Stomach (tissue), 19 donors: ENCODE measurements at places on chromosomes 6 and 20. TPM values are rescaled to one million over a fixed set of nuclear protein-coding genes. Genes with fewer than 3 reads are reported as not detected.
A peak's percentile ranks its signal among the peaks of the same experiment; 100 is the strongest.

DNA sequence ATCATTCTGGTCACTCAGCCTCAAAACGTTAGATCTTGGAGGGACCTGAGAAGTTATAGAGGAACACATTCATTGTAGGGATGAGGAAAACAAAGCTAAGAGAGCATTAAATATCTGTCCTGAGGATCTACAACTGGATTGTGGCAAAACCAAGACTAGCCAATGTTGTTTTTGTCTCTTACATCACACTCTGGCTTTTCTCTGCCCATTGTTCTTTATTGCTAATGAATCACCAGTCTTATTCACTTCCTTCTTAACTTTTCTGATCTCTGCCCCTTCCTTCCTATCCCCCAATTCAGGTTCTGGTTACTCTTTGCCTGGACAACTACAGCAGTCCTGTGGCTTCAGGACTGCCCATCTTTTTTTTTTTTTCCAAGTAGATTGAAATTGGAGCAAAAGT, 57.0 kb upstream of the PREP start:
- H3K27me3 ChIP-seq: no peaks in the 10 kb centered on the region
- no peaks in the 10 kb centered on the region for H3K4me1 ChIP-seq
- DNase-seq: no peak
- no peak overlapping the region for H3K27ac ChIP-seq

DNA sequence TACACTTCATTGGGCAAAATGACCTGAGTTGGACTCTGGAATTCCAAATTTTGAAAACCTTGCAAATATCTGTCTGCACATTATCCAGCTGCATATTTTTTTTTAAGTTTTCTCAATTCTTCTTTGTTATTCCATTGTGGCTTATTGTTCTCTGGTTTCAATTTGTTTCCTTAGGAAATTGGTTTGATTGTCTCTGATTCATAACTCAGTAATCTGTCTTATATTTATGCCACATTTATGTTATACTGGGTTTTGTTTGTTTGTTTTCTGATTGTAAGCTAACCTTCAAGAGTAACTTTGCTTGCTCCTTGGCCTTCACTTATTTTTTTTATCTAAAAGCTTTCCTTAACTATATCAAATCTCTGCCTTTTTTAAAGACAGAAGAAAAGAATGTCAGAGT, 193.3 kb upstream of the PLCB4 start:
- H3K27me3 ChIP-seq: no peaks in the 10 kb centered on the region
- H3K4me3 ChIP-seq: no peak overlapping the region
- no peak overlapping the region for H3K27ac ChIP-seq
- H3K4me1 ChIP-seq: no peaks in the 10 kb centered on the region
- H3K36me3 ChIP-seq: no peaks in the 10 kb centered on the region
- DNase-seq: no peak

- H3K36me3 ChIP-seq: no peaks in the 10 kb centered on the region
- peak; percentile 97 for DNase-seq
- peaks cover 5% of the 10 kb centered on the region for H3K27me3 ChIP-seq
- no peak overlapping the region for H3K4me3 ChIP-seq
- H3K27ac ChIP-seq: peak overlapping the region; percentile 83
These were observed 93.8 kb downstream of the FOXA2 start for GRCh38 chr20:22490287-22491193.

DNA sequence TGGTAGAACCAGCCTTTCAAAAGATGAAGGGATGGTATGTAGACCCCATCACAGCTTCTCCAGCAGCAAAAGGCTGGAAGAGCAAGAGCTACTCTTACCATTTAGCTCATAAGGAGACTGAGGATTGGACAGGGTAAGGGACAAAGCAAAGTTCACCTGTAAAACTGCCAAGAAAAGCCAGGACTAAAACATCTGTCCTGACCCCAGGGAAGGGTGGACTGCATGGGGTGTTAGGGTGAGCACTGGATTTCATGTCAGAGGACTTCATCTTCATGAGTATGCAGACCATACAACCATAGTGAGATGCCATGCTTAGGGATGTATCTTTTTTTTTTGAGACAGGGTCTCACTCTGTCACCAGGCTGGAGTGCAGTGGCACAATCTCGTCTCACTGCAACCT, 19.3 kb downstream of the AHCY start:
- H3K36me3 ChIP-seq: peaks cover 99% of the 10 kb centered on the region
- no peak overlapping the region for H3K4me3 ChIP-seq
- no peak for DNase-seq
- no peaks in the 10 kb centered on the region for H3K4me1 ChIP-seq

DNA sequence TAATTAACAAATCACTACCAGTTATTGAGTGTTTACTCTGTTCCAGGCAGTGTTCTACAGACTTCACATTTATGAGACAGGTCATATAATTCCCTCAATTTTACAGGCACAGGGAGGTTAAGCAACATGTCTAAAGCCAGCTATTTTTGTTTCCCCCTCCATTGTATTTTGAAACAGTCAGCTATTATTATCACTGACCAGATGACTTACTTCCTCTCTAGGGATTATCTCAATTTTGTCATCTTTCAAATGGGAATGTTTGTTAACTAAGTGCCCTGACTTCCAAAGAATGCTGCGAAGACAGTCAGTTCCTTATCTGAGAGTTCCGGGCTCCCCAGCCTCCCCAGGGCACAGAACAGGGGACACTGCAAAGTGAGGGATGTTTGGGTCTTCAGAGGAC, 5.6 kb upstream of the CNPY3 start:
- peaks cover 7% of the 10 kb centered on the region for H3K4me1 ChIP-seq
- H3K27ac ChIP-seq: no peak overlapping the region

DNA sequence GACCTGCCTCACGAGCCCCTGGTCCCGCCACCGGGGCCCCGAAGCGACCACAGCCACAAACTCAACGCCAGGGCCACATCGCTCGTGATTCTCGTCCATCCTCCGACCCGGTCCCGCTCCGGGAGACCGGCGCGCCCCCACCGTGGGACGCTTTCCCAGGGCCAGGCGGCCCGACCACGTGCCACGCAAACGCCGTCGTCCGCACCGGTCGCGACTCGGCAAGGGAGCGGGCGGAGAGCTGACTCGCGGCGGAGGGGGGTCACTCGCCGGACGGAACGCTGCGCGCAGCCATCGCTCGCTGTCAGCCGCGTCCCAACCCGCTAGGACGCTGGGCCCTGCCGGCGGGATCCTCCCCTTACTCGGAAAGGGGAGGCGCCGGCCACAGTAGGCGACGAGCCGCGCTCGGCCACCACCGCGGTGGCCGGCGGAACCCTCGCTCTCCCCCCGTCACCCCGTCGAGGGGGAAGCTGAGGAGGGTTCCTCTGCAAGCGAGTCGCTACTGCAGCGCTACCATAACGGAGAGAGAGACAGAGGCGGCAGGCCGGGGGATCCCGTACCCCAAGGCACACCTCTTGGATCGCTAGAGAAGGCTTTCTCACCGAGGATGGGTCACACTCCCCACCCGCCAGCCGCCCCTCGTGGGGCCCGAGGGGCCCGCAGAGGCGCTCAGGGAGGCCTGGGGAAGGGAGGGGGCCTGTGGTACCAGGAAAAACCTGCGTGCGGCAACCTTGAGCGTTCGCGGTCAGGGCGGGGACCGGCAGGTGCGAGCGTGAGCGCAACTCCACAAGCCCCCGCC, 511.8 kb upstream of the ZNF337 start:
- no peak for DNase-seq
- H3K4me3 ChIP-seq: peak overlapping the region; percentile 31
- no peaks in the 10 kb centered on the region for H3K36me3 ChIP-seq

- H3K36me3 ChIP-seq: no peaks in the 10 kb centered on the region
- H3K4me3 ChIP-seq: no peak overlapping the region
- no peaks in the 10 kb centered on the region for H3K4me1 ChIP-seq
- no peaks in the 10 kb centered on the region for H3K27me3 ChIP-seq
These were observed 109.8 kb downstream of the ZDHHC14 start for GRCh38 chr6:157490611-157491269.

- no peak overlapping the region for H3K4me3 ChIP-seq
- H3K4me1 ChIP-seq: no peaks in the 10 kb centered on the region
- H3K27me3 ChIP-seq: no peaks in the 10 kb centered on the region
- H3K36me3 ChIP-seq: peaks cover 3% of the 10 kb centered on the region
- H3K27ac ChIP-seq: no peak overlapping the region
These were observed 92.8 kb downstream of the ATRN start for GRCh38 chr20:3563548-3564177.

Gene NQO2
- 28.3 TPM for polyA plus RNA-seq
